AML-193 (cell line): ENCODE measurements at places on chromosomes 11 and 22.

DNA sequence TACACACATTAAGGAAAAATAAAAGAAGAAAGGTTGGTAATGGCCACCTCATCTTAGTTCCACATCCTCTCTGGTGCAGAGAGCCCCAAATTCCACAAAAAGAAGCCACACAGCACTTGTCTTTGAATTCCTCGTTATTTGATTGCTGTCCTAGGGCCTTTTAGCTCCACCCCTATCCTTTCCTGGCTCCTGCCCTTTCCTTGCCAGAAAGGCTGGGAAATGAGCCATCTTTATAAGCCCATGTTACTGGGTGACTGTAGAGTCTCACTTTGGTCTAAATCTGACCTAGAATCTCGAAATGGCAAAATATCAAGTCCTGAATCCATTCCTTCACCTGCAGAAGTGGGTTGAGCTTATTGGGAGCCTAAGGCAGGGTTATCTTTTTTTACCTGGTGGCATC, 4.3 kb upstream of the TMEM132A start:
- no peak for DNase-seq

DNA sequence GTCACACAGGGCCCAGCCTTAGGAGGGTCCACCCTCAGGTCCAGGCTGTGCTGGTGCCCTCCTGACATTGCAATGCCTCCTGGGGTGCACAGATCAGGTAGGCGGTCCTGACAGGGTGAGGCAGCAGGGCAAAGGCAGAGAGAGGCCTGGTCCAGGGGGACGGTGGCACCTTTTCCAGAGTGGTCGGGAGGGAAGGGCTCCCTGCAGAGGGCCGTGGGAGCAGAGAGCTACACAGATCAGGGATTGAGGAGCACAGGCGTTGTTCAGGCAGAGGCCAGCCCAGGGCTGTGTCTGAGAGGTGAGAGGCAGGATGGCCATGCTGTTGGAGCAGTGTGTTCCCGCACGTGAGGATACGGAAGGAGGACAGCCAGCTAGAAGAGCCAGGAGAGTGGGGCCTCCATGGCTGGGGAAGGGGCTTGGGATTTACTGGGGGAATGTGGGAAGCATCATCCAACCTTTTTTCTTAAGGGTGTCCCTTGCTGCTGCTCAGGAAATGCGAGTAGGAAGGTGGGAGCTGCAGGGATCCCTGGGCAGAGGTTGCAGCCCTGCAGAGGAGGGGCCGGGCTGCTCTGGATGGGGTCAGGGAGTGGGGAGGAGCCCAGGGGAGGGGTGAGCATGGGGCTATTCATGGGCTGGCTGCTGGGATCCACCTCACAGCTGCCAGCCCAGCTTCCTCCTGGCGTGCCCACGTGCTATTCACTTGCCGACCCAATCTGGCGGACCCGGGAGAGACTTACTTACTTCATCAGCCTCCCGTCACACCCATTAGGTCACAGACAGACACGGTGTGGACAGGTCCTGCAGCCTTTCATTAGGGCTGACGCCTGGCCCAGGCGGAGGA, 1516.4 kb downstream of the TBC1D22A start:
- no peak for DNase-seq

GRCh38 chr22:25970999-25971811, 198.1 kb upstream of the SEZ6L start:
- DNase-seq, result no peak

DNA sequence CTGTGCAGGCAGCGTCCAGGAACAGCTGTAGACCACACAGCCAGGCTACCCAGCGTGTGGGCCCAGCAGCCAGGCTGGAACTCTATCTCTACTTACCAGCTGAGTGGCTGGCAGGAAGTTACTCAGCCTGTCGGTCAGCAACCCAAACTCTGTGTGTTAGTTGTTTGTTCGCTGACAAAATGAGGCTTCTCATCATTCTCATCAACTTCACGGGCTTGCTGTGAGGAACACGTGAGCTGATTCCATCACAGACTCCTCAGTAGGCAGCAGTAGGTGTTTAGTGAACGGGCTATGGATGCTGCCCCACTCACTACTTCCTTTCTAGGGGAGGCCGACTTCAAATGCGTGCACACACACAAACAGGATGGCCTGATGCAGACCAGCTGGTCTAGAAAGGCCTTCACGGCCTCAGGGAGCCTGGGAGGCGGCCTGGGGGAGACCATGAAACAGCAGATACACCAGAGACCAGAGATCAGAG, 830 bp upstream of the SPDYC start:
- DNase-seq, result peak; percentile 71

DNA sequence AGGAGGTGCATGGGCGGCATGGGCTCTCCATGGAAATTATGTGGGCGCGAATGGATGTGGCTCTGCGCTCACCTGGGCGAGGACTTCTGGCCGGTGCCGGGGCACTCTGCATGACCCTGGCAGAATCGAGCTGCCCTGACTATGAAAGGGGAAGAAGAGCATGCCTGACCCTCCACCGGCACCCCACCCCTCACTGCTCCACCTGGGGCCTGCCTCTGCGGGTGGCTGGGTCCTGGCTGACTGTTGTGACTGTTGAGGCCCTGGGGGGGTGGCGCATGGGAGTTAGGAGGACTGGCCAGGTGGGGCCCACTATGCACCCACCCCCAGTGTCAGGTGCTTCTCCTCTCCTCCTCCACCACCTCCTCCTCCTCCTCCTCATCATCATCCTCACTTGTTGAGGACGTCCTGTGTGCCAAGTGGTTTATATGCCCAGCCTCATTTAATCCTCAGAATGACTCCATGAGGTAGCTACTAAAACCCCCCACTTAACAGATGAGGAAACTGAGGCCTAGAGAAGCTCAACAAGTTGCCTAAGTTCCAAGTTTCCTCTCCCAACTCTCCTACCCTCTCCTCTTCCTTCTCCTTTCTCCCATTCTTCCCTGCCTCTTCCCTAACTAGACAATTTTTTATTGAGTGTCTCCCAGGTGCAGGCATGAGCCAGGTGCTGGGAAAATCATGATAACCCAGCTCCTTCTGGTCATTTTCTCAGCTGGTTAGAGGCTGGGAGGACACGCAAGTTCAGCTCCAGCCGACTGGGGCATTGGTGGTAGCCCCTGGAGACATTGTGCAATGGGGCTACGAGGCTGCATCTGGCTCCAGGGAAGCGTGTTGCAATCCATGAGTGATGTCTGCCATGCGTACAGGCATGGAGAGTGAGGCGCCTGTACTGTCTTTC, 2.3 kb downstream of the MYEOV start:
- peak; percentile 88 for DNase-seq

GRCh38 chr22:46395145-46395544, 59.6 kb downstream of the TRMU start:
- no peak for DNase-seq

- no peak for DNase-seq
Measured at GRCh38 chr22:28911777-28912669, 28.7 kb downstream of the ZNRF3 start.
